GM12865 (cell line): ENCODE measurements at places on chromosomes 16 and 17.

DNA sequence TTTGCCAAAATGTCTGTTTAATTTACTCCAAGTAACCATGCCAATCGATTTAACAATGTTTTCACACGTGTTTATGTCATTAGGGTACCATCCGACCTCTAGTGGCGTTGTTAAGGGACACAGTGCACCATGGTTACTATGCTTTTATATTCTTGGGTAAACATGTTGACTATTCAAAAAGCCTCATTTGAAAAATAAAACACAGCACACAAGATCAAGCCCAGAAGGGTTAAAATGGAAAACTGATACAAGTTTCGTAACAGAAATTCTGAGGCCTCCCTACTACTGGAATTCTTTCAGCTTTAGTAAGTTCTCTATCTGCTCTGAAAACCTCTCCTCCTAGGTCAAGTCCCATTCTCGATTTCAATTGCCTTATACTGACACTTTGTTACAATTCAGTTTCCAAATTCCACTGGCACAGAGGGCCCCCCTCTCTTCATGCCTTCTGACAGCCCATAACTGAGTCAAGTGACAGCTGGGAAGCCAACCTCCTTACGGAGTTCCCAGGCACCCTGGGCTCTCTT lies 2.1 kb downstream of the CFAP20 start:
- DNase-seq: peak; percentile 46

DNA sequence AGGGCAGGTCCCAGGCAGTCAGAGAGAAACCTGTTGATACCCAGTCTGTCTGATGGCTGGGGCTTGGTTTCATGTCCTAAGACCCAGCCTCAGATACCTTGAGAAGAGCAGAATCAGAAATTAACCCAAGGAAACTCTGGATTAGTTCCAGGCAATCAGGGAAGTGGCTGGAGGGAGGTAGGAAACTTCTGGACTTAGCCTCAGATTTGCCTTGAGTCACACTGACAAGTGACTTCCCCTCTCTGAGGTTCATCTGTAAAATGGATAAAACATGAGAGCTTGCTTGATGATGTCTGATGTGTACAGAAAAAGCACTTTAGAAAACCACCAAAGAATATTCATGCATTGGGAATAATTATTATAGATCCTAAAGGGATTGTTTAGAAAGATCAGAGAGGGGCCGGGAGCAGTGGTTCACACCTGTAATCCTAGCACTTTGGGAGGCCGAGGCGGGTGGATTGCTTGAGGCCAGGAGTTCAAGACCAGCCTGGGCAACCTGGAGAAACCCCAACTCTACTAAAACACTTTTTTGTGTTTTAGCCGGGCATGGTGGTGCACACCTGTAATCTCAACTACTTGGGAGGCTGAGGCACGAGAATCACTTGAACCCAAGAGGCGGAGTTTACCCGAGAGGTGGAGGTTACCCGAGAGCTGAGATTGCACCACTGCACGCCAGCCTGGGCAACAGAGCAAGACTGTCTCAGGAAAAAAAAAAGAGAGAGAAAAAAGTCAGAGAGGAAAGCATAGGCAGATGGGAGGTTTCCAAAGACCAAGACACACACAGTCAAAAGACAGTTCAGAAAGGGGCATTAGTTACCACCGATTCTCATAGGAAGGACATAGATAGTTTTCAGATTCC lies 3.8 kb downstream of the CIITA start:
- DNase-seq: peak; percentile 63

- no peak for DNase-seq
Measured at GRCh38 chr16:17302620-17303019, 168.1 kb downstream of the XYLT1 start.

- no peak for DNase-seq
Measured at GRCh38 chr16:4285167-4285566, 12.3 kb upstream of the TFAP4 start.

GRCh38 chr17:71071041-71071440 lies 901.7 kb downstream of the KCNJ2 start:
- DNase-seq: no peak

- DNase-seq: no peak
Measured at GRCh38 chr16:79752396-79752795, 151.9 kb upstream of the MAF start.

- no peak for DNase-seq
Measured at GRCh38 chr17:564526-565065, 150.0 kb downstream of the VPS53 start.

DNA sequence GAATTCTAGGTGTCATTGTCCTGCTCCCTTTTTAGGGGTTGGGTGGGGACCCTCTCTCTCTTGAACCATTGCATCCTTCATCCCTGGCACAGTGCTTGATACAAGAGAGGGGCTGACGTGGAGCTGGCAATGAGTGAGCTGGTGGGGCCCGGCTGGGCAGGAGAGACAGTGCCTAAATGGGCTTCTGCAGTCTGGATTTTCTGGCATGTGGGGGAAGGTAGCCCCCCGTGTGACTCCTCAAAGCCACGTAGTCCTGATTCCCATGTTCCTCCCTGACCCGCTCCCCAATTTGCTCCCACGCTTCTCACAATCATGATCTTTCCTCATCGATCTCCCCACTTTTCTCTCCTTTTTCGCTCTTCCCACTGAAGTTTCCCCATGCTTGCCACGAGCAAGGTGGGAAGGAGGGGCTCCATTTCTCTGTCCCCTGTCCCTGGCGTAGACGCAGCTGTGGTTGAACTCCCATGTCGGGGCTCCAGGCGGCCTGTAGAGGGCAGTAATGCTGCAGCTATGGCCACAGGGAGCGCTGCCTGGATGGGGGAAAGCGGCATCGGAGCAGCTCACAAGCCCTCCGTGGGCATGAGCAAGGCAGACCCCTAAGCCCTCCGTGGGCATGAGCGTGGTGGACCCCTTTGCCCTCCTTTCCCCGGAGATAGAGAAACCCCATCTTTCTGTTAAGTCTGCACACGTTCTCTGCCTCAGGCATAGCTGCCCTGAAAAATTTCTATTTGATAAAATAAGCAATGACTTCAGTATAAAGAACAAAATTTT lies 47.5 kb downstream of the HAPSTR1 start:
- DNase-seq: peak; percentile 80

DNA sequence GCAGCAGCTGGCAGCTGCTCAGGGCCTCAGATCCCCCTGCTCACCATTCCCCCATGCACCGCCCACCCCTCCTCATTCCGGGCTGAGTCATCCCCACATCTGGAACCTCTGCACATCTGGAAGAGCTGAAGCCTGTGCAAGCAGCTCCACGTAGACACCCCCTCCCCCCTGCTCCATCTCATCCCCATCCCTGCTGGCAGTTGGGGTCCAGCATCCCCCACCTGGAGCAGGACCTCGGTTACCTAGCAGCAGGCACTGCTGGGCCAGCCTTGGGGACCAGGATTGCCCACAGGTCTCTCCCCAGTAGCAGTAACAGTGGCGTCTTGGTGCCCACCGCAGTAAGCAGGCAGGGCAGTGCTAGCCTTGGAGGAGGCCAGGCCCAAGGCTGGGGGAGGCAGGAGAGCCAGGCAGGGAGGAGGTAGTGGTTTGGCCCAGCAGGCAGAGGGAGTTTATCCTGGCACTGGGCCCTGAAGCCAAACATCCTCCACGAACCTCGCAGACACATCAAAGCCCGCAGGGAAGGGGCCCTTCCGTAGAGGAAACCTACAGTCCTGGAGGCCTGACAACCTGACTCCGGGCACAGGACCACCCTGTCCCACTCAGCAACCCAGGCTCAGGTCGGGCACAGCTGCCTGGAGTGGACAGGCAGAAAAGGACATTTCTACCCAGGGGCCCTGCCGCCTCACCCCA lies 7.7 kb upstream of the TMEM92 start:
- no peak for DNase-seq

- DNase-seq: no peak
Measured at GRCh38 chr16:48252013-48252412, 4.7 kb upstream of the ABCC11 start.

DNA sequence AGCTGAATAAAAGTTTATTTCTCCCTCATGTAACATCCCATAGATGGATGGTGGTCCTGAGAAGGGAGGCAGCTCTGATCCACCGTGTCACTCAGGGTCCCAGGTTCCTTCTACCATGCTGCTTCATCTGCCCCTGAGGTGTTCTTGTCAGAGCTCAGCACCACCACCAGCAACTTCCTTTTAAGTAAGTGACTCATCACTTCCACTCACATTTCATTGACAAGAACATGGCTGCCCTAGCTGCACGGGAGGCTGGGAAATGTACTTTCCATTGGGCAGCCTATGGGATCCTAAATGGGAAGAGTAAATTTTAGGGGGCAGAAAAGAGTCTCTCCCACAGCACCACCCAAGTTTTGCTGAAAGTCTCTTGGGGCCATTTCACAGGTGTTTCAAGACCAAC lies 134.7 kb downstream of the USP31 start:
- DNase-seq: no peak
